ENCODE measurements at places on chromosomes 2 and 18.

DNA sequence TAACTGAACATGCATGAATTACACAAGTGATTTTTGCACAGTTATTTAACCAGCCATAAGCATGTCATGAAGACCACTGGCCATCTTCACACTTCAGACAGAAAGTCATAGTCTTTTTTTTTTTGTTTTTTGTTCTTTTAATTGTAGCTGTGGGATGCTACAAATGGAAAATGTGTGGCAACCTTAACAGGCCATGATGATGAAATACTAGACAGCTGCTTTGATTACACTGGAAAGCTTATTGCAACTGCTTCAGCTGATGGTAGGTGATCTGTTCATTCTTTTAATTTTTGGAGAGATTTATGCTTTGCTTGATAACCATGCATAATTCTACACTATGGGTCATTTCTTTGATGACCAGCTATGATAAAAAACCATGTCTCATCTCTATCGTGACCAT, 35.6 kb downstream of the DAW1 start:
- no peak for DNase-seq

DNA sequence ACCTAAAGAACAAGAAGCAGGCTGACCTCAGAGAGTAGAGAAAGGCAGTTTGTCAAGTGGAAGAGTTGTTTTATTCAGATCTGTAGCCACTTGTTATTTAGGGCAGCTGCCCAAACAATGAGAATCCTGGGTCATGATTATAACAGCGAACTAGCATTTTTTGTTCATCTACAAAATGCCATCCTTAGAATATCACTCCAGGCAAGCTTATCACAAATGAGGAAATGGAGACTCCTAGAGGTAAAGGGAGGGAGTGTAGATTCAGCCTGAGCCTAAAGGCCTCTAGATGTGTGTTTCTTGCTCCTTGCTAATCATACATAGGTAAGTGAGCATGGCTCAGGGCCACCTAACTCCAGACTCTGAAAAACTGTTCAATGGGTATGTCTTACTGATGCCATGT, 126.1 kb downstream of the HNMT start:
- peak; percentile 10 for DNase-seq

GRCh38 chr2:7633566-7634153, 716.4 kb downstream of the RNF144A start:
- DNase-seq: peak; percentile 71

DNA sequence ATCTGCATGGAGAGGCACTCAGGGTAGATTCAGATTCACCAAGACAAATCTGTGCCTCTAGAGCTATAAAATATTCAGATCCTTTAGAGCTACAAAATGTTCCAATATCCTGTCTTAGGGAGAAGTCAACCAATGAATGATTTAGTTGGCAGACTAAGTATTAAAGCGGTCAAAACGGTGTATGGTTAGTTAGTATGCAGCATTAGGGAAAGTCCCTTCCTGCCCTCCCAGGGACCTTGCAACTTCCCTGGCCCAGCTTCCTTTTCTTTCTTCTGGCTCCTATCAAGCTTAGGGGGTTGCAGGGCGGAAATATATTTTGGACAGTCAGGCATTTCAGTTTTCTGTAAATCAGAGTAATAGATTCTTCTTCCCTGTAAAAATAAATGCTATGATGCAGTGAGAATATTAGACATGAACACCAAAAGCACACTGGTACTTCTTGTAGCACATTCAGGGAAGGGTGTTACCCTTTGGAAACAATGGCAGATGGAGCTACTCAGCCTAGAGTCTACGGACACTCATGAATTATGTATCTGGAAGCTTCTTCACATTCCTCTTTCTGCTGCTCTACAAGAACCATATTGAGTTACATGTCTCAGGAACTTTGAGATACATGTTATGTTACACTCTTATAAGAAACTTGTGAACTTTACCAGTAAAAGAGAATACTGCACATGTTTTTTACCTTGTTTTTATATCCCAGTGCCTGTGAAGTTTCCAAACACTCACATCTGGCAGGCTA, 45.7 kb downstream of the CCDC93 start:
- no peak for DNase-seq

- no peak for DNase-seq
These were observed 90.8 kb upstream of the MEIS1 start for GRCh38 chr2:66344087-66344663.

GRCh38 chr2:41830600-41830999, 217.2 kb upstream of the PKDCC start:
- DNase-seq: no peak

- DNase-seq: no peak
These were observed 348.6 kb downstream of the ANAPC1 start for GRCh38 chr2:111535404-111535803.

- no peak for DNase-seq
These were observed 1.6 kb downstream of the IL1R1 start for GRCh38 chr2:102144128-102144527.

DNA sequence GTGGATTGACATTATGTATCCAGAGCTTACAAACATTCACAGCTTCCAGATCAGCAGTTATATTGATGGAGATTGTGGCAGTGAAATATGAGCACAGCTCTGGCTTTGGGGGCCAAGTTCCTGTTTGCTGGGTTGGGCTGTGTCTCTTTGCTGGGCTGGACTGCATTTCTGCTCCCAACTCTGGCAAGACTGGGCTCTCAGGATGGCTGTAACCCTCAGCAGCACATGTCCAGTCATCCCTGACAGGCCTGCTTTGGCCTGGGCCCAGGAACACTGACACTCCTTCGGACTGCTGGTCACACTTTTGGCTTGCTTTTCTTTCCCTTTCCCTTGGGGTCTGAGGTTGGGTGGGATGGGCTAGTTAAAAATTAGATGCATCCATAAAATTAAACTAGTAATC, 17.9 kb upstream of the VPS4B start:
- no peak for DNase-seq

DNA sequence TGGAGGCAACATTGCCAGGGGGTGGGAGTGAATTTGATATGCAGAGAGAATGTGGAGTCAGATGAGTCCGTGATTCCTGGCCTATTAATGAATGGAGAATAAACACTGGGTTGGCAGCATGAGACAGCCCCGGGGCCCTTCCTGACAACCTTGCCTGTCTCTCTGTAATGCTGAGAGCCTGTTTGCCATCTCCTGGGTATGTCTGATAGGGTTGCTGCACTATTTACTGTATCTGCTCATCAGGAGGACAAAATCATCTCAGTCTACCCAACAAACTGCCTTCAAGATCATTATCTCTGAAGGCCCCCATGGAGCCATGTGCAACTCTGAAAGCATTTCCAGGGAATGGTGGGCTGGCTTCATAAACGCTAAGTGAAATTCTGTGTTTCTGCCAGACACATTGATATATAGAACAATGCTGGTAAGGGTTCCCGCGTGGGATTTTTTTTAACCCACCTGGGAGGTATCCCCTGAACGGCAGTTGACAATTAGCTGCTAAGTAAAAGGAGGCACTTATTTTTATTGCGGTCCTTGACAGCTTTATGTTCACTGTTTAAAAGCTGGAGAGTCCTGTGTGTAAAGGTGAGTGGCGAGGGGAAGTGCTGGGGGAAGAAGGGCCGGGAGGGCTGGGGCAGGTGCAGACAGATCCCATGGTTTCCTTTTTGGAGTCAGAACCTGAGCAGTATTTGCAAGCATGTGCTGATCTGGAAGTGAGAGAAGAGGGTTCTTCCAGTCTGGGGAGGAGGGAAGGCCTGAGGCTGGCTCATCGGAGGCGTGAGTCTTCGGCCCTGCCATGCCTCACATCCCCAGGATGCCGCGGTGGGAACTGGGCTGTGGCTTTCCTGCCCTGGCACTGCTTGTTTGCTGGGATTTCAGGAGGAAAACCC, 64.8 kb downstream of the ARHGAP25 start:
- peak; percentile 28 for DNase-seq

DNA sequence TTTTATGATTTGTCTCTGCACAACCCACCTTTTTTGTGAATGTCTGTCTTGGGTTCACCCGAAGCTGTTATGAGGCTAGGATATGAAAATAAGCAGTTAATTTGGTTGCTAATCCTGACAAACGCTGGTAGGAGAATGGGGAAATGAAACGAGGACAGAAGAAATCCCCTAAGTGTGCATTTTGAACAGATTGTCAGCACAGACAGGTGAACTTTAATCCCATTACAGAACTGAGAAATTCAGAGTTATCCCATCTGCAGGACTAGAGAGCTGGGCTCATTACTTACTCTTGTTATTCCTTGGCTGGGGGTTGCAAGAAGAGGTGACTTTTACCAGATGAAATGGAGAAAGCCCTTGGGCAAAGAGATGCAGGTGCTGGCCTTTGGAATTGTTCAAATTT, 123.3 kb upstream of the NYAP2 start:
- DNase-seq: no peak

- DNase-seq: peak; percentile 56
These were observed 19.2 kb downstream of the MOGAT1 start for GRCh38 chr2:222690564-222691200.

DNA sequence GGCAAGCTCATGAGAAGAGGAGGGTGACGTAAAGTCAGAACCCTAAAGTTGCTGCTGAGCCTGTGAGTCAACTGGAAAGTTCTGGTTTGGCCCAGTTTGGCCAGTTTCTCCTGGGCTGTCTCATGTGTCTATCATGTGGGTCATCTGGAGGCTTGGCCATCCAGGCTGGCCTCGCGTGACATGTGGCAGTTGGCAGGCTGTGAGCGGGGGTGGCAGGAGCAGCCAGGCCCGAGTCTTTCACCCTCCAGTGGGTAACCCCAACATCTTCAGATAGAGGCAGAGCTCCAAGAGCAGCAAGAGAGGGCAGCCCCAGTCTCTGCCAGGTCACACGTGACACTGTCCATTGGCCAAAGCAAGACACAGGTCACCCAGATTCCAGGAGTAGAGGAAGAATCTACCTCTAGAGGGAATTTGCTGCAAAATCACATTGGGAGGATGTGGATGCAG, 51.5 kb downstream of the FHOD3 start:
- no peak for DNase-seq

DNA sequence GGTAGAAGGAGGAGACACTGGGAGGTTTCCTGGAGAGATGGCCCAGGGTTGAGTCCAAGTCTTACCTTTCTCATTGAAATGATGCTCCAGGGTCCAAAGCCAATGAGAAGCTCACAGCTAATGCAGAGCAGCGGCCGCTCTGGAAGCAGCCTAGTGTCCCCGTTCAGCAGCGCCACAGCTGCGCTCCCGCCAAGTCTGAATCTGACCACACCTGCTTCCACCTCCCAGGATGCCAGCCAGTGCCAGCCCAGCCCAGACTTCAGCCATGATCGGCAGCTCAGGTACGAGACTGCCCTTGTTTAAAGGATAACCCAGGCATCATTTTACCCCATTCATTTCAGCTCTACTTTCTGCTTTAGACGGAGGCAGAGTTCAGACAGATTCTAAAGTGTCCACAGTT, 11.9 kb upstream of the RPL31 start:
- DNase-seq: no peak

DNA sequence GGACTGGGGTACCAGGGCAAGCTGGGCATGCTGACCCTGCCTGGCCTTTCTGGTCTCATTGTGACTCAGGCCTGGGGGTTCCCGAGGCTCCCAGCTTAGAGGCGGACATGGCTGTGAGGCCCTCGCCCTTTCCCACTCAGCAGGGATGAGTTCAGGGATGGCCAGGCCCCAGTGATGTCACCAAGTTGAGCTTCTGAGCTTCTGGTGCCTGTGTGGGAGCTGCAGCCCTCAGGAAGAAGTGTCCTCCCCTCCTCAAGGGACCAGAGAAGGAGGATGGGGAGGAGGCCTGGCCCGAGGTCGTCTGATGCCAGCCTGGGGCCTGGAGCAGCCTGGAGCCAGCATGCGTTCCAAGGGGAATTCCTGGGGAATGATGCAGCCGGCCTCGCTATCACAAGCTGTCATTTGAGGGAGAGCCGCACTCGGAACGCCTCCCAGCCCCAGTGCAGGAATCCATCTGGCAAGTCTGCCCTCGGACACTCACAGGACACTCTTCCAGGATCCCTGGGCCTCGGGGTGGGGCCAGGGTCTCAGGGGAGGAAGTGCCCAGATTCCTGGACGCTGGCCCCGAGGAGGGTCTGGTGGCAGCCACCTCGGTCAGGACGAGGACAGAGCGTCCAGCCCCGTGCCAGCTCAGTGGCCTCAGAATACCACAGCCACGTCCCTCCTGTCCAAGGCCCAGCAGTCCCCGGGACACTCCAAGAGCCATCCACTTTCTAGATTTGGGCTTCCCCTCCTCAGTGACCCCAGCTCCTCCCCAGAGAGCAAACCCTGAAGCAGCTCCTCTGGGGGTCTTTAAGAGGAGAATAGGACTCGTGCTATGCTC, 61.2 kb upstream of the GPC1 start:
- DNase-seq: no peak

GRCh38 chr2:11433822-11434221, 32.1 kb downstream of the E2F6 start:
- DNase-seq: no peak

DNA sequence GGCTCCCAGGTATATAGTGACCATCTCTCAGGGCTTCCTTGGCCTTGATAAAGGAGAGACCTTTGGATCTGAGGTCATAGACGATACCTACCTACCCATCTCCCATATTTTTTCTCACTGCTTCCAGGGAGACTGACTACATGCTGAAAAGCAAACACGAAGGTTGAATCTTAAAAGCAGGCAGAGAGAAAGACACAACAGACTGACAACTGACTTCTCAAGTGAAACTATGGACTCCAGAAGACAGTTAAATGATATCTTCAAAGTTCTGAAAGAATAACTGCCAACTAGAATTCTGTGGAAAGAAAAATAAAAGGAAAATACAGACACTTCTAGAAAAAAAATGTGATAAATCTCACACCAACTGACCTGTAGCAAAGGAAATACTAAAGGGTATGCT, 76.5 kb upstream of the HAAO start:
- no peak for DNase-seq

- DNase-seq: no peak
These were observed at the start of gene CD8A for GRCh38 chr2:86790676-86791572. Gene CD8A (minus strand): TSS chr2:86790913. CDS start chr2:86790825, 88 bp downstream.

- no peak for DNase-seq
These were observed 63.7 kb downstream of the VIL1 start for GRCh38 chr2:218482651-218483050.

GRCh38 chr2:142422769-142423168, 292.0 kb upstream of the LRP1B start:
- DNase-seq: no peak

DNA sequence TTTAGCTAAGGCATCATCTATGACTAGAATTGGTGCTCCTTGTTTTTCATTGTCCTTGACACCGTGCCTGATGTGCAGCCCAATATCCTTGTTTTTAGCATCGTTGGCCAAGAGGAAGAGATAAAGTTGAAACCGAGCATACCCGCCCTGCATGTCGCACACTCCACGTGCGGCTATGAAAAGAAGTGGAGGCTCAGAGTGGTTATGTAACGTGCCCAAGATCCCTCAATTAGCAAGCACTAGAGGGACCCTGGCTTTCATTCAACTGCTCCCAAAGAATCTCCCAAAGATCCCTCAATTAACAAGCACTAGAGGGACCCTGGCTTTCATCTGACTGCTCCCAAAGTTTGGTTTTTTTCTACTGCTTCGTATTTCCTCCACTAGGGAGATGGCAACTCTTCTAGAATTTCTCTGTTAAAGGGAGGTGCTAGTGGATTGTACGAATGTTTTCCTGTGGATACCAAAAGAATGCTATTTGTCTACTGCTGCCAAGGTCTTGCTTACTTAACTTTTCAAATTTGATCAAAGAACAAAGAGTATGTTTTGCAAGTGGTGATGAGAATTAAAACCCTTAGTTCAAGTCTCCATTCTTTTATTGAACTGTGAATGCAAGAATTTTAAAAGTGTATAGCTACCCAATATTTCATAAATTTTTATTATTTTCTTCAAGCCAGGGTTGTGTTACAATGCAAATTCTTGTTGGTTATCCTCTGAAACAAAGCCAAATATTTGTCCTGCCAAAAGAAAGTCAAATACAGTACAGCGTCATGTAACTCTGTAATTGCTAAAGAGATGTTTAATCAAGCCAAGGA, 92.1 kb downstream of the AOX1 start:
- DNase-seq: no peak

- no peak for DNase-seq
These were observed 18.4 kb downstream of the ABI2 start for GRCh38 chr2:203346612-203347011.
